NCI-H460 (cell line): ENCODE measurements at places on chromosomes 5 and 9.

GRCh38 chr9:123090198-123090896 lies 56.9 kb downstream of the GPR21 start:
- no peak for DNase-seq

DNA sequence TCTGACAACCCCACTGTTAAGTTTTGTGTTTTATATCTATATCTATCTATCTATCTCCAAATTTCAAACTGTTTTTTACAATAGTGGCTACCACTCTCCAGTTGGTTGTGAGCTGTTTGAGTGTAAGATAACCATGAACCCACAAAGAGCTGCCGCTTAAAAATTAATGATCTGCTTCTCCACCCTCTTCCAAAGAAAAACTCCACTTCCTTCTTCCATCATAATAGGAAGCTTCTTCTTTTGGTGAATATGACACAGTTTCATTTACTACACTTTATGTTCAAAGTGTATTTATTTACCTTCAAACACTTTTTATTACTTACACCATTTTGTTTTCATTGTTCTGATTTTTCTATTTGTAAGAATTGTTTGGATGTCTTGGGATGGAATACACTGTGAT lies 37.9 kb downstream of the SPZ1 start:
- DNase-seq, result no peak

DNA sequence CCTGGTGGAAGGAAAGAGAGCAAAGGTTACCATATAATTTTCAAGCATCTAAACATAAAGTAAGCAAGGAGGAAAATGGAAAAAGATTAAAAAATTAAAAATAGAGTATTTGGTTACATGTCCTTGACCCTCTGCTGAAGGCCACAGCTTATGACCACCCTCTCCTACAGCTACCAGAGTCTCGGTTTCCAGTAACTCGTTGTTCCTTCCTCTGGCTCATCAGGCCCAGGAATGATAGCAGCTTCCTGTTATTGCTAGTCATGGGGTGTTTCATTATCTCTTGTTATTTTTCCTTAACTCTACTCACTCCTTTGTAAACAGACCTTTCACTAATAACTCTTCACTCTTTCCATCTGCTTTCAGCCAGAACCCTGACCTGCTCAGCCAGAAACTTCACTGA lies 102.2 kb downstream of the YTHDC2 start:
- DNase-seq, result no peak

DNA sequence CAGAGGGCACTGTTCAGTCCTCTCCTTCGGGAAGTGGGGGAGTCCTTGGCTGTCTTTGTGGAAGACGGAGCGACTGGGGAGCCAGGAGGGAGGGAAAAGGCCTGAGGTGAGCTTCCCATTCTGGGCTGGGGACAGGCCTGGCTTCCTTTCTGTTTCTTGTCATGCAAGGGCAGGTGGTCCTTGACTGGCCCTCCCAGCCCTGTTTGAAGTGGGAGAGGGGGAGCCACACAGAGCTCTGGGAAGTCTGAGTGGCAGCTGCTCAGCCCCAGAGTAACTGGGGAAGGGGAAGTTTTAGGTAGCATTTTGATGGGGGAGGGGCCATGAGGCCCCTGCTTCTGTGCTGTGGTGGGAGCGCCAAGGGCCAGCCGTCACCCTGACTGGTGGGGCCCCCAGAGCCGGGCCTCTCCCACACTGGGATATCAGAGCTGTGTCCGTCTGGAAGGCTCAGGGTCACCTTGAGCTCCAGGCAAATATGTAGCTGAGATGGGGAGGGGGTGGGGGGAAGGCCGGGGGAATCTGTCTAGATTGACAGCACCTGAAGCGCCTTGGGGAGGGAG lies 6.5 kb downstream of the UNC5A start:
- DNase-seq, result no peak

DNA sequence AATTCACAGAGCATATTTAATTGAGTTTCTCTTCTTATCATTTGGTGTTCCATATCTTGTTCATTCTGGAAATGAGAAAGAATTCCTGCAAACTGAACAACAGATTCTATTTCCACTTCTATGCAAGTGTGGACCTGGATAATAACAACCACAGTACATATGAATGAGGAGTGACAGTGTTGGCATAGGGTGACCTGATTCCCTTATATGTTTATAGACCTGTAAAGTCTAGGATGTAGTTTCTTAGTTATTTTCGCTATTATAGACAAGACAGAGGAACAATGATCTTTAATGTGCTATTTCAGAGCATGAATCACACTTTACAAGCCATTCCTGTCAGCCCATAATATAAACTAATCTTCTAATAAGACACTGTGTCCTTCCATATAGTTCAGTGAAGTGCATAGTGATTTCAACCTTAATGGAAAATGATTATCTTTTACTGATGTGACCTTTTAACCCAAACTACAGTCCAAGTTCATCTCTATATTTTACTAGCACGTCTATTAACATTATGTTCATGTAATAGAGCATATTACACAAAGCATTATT lies 88.2 kb upstream of the FAM174A start:
- DNase-seq, result no peak

GRCh38 chr9:85715587-85715986 lies 26.2 kb downstream of the AGTPBP1 start:
- DNase-seq, result no peak

- no peak for DNase-seq
These were observed 424.2 kb downstream of the SPATA31D1 start for GRCh38 chr9:82412586-82413305.

DNA sequence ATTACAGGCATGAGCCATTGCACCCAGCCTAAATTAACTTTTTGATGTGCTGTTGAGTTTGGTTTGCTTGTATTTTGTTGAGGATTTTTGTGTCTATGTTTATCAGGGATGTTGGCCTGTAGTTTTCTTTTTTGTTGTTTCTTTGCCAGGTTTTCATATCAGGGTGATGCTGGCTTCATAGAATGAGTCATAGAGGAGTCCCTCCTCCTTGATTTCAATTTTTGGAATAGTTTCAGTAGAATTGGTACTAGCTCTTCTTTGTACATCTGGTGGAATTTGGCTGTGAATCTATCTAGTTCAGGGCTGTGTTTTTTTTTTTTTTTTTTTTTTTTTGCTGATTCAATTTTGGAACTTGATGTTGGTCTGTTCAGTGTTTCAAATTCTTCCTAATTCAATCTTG lies 1164.3 kb upstream of the DMAC1 start:
- no peak for DNase-seq

DNA sequence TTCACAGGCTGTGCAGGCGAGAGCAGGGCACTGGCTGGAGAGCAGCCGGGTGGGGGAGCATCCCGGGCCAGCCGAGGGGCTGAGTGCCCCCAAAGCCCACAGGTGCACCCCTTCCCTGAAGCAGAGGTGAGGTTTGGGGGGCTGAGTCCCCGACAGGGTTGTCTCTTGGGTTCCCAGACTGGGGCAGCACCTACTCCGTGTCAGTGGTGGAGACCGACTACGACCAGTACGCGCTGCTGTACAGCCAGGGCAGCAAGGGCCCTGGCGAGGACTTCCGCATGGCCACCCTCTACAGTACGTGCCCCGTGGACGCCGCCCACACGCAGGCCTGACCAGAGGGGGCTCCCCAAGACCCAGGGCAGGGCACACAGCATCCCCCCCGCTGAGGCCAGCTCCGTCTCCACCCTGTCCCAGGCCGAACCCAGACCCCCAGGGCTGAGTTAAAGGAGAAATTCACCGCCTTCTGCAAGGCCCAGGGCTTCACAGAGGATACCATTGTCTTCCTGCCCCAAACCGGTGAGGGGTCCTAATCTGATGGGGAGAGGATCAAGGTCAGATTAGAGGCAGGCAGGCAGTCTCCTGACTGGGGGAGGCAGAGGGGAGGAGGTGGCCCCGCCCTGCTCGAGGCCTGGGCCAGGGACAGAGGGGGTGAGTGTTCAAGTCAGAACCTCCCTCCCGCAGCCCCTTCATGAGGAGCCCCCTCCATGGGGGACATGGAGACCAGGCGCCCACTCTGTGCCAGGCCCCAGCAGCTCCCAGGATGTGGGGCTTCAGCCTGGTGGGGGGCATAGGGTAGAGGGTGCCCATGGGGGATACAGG lies 2.7 kb downstream of the PTGDS start:
- DNase-seq, result no peak

GRCh38 chr5:143977891-143978461 lies 166.0 kb downstream of the HMHB1 start:
- no peak for DNase-seq

- no peak for DNase-seq
These were observed 4.5 kb upstream of the FXN start for GRCh38 chr9:69030851-69031645.

GRCh38 chr5:14552017-14552416 lies 29.6 kb upstream of the OTULINL start:
- DNase-seq, result no peak

GRCh38 chr9:79955300-79955699 lies 383.5 kb downstream of the TLE4 start:
- no peak for DNase-seq

DNA sequence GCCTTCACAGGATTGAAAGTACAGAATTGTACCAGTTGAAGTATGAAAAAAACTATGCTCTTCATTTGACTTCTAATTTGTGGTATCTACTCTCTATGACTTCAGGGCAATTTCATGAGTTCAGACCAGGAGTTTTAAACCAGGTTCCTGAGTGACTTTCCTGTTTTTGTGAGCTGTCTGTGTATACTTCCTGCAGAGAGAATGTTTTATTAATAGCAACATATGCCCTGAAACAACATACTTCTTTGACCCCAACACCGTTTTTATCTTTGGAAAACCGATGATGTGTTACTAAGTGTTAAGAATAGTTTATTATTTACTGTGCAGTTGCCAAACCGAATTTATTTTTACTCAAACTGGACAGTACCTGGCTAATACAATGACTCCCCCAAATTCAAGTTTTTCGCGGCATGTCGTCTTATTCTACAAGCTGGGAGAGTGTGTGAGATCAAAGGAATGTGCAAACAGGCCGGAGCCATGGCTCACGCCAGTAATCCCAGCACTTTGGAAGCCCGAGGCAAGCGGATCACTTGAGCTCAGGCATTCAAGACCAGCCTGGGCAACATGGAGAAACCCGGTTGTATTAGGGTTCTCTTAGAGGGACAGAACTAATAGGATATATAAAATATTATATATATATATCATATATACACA lies 58.7 kb upstream of the ERBIN start:
- no peak for DNase-seq

DNA sequence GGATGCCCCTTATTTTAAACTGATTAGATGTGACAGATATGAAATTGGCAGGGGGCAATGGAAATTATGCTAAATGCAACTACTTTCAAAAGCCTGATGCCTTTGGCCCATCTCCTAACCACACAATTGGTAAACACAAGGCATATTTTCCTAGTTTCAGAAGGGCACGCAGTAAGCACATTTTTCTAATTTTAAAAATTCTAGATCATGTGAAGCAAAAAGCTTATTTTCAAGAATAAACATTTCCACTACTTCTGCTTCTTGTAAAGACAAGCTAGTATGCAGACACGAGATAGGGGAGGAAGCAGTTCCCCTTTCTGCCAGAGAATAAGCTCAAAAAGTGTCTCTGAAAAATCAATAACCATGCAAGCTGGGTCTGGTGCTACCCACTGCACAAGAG lies 67.7 kb downstream of the ABCA1 start:
- DNase-seq, result no peak

DNA sequence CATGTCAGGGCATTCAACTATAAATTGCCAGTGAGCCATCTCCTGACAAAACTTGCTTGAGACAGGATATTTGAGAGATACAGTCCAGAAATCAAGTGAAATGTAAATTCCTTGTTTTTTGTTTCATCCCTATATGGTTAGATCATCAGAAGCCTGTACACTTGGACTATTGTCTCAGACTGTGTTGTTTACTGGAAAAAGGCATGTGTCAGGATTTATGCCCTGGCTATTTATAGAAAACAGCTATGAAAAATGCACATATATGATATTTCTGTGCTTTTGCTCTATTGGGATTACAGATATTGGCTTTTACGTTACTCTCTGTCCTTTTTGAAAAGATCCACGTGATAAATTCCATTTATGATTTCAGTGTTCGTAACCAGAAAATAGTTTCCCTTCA lies 44.2 kb downstream of the IL31RA start:
- no peak for DNase-seq

DNA sequence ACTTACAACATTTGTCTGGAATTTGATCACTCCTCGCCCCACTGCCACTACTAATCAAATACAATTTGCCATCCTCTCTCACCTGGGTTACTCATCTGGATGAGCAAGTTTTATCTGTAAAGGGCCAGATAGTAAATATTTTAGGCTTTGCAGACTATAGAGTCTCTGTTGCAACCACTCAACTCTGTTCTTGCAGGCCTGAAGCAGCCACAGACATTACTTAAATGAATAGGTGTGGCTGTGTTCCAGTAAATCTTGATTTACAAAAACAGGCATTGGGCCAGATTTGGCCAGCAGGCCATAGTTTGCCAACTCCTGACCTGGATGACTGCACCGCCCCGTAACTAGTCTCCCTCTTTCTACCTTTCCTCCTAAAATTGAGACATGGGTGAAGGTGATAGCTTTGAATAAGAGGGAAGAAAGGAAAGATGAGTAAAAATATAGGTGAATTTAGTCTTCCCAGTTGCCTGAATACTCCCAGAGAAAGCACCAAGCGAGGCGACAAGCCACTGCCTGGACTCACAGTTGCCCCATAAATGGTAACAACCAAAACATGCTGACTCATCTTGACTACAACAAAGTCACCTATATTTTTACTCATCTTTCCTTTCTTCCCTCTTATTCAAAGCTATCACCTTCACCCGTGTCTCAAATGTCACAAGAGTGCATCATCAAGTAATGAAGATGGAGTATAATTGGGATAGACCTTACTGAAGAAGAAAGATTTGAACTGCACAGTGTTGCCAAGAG lies 32.5 kb upstream of the SCAMP1 start:
- DNase-seq, result no peak

GRCh38 chr5:40483316-40483715 lies 196.4 kb upstream of the PTGER4 start:
- no peak for DNase-seq

- DNase-seq, result no peak
These were observed 115.5 kb upstream of the RUSC2 start for GRCh38 chr9:35374436-35374835.

GRCh38 chr5:78508186-78508765 lies 140.3 kb downstream of the LHFPL2 start:
- no peak for DNase-seq

DNA sequence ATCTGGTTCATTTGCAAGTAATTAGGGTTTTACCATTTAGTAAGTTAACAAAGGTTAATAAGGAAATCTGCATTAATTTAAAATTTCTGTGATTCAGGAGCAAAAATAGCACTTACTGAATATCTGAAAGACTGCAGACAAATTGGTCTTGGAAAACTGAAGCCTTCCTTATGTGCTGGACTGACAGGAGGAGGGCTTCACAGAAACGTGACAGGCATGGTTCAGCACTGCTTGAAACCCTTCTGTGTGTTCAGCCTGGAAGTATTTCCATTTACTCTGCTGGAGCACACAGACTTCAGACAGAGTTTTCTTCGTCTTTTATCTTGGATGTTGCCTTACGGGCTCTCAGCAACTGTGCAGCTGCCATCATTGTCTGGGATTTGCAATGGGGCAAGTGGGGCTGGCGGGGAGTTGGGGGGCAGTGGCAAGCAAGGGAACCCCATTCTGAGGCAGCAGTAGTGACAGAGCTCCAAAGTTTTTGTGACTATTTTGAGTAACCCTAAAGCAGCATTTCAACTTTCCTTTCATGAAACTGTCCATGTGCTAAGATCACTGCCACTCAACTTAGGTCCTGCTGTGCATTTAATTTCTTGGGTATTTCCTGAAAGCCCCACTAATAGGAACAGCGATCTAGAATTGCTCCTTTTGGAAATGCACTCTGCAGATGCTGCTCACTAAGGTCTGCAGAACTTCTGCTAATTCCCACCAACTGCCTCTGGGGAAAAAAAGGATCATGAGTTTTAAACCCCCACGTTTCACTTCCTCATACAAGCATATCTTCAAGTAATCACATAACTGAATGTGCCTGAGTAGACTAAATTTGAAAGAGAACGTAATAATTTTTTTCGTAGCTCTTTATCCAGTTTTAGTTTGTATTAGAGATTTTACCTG lies 56.6 kb downstream of the KCNN2 start:
- no peak for DNase-seq
